CD4-positive, CD25-positive, alpha-beta regulatory T cell (primary cell): ENCODE measurements at places on chromosomes 5 and 9. TPM values are rescaled to one million over a fixed set of nuclear protein-coding genes. Genes with fewer than 3 reads are reported as not detected.

- H3K4me3 ChIP-seq = no peak overlapping the region
- H3K36me3 ChIP-seq = no peaks in the 10 kb centered on the region
- DNase-seq = no peak
- peaks cover 1% of the 10 kb centered on the region for H3K27me3 ChIP-seq
- H3K4me1 ChIP-seq = no peaks in the 10 kb centered on the region
These were observed 145.7 kb upstream of the SMIM23 start for GRCh38 chr5:171639966-171640365.

GRCh38 chr5:54900984-54901725, 84.2 kb downstream of the ESM1 start:
- no peaks in the 10 kb centered on the region for H3K36me3 ChIP-seq
- no peak overlapping the region for H3K4me3 ChIP-seq
- no peak for DNase-seq

DNA sequence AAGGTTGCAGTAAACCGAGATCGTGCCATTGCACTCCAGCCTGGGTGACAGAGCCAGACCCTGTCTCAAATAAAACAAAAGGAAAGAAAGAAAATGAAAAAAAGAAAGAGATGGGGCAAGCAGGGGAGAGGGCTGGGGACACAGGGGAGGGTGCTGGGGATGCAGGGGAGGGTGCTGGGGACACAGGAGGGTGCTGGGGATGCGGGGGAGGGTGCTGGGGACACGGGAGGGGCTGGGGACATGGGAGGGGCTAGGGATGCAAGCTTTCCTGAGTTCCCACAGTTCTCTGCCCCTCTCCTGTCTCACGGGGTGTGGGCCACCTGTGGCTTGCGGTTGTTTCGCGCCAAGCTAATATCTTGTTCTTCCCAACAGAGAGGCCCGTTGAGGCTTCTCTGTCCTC, 7.2 kb downstream of the PDCD6 start:
- DNase-seq = no peak
- no peak overlapping the region for H3K27ac ChIP-seq
- peaks cover 24% of the 10 kb centered on the region for H3K36me3 ChIP-seq
- H3K27me3 ChIP-seq = no peaks in the 10 kb centered on the region

DNA sequence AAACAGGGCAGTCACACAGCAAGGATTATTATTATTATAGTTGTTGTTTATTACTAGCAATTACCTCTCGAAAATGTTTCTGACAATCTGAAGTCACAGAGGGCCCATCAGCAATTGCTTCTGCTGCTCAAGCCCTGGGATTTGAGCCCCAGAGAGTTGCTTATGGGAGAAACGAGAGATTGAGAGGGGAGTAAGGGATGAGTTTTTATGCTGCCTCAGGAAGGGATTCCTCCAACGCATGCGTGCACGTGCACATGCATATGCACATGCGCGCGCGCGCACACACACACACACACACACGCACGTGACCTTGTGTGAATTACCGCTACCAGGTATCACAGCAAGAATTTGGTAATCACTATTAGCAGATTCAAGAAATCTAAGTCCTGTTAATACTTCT, 189.2 kb upstream of the TBC1D2 start:
- no peak overlapping the region for H3K27ac ChIP-seq
- no peak overlapping the region for H3K4me3 ChIP-seq
- DNase-seq = no peak
- H3K4me1 ChIP-seq = no peaks in the 10 kb centered on the region
- H3K36me3 ChIP-seq = no peaks in the 10 kb centered on the region

DNA sequence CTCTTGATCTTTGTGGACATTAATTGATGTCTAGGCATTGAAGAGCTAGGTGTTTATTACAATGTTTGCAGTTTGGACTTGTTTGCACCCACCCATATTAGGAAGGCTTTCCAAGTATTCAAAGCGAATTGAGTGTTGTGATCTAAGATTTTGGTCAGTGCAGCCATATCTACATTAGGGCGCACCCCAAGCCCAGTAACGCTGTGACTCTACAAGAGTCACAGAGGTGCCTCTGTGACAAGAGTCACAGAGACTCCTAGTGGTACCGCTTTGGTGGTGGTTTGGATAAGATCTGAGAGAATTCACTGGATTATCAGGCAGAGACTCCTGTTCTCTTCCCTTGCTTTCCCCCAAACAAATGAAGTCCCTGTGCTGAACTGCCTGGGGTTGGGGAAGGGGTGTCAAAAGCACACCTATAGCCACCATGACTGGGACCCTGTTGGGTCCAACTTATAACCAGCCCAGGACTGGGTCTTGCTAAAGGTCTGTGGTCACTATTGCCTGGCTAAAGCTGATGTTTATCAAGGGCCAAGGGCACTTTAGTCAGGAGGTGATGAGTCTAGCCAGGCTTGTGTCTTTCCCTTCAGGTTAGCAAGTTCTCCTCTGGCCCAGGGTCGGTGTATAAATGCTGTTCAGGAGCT, 114.1 kb upstream of the RIOK2 start:
- no peak overlapping the region for H3K27ac ChIP-seq
- no peaks in the 10 kb centered on the region for H3K27me3 ChIP-seq
- H3K36me3 ChIP-seq = no peaks in the 10 kb centered on the region
- no peaks in the 10 kb centered on the region for H3K4me1 ChIP-seq
- H3K4me3 ChIP-seq = no peak overlapping the region

DNA sequence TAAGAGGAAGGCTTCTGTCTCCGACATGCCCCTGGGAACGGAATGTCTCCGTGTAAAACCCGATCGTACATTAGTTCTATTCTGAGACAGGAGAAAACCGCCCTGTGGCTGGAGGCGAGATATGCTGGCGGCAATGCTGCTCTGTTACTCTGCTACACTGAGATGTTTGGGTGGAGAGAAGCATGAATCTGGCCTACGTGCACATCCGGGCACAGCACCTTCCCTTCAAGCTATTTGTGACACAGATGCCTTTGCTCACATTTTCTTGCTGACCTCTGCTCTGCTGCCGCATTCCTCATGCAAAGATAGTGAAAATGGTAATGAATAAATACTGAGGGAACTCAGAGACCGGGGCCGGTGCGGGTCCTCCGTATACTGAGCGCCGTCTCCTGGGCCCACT, 2.2 kb upstream of the DPP7 start:
- H3K27me3 ChIP-seq = no peaks in the 10 kb centered on the region
- peaks cover 15% of the 10 kb centered on the region for H3K4me1 ChIP-seq
- no peak for DNase-seq

The COL27A1 gene
- 0.30 TPM for total RNA-seq

The PLPP7 gene
- total RNA-seq = not detected
